ENCODE measurements at places on chromosomes 2 and 18.
A peak's percentile ranks its signal among the peaks of the same experiment; 100 is the strongest.

- no peak for DNase-seq
Observed at GRCh38 chr2:88760819-88761598, 69.5 kb downstream of the RPIA start.

GRCh38 chr18:24010673-24011072 is 3.9 kb upstream of the TTC39C start:
- no peak for DNase-seq

DNA sequence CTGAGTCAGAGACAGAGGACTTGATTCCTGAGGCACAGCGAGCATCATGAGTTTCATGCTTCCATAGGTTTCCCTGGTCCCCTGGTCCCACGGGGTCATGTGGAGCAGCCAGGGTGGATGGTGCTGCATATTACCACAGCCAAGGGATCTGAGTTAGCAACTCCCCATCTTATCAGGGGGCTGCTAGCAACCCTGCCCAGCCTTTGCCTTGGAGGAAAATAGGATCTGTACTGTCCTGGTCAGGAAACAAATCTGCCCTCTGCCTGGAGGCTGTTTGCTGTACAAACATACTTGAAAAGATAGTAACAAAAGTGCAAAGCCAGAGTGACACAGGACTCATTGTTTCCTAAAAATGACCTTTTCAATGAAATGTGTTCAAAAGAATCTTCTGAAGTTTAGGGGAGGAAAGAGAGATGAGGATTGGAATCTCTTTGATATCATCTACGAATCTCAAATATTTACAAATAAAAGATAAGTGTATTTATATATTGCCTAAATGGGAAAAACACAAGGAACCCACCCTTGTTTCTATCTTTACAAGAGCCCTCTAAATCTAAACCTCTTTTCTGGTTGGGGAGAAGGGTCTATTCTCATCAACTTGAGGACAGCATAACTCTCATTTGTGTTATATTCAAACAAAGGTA is 194.8 kb downstream of the CD226 start:
- no peak for DNase-seq

GRCh38 chr2:149080971-149081370 is 42.5 kb downstream of the LYPD6B start:
- peak; percentile 12 for DNase-seq

DNA sequence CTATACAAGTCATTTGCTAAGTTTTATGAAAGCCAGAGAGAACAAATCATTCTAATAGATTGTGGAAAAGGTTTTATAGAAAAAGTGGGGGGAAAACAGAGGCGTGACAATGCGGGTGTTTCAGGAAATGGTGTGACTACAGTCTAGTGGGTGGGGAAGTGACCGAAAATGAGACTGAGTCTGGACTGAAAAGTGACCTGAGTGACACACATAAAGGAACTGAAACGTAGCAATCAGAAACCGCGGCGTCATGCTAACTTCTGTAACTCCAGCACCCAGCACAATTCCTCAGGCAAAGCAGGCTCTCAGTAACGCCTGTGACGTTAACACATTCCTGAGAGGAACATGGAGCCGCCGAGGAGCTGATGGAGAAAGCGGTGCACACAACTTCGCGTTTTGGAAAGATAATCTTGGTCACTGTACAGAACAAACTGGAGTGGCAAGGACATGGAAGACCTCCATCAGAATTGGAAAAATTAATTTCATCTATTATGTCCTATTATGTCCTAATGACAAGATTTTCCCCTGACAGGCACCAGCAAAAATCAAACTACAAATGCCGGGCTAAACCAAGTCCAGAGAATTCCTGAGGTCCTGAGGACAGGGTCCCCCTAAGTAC is 1.4 kb upstream of the CD226 start:
- peak; percentile 98 for DNase-seq

- no peak for DNase-seq
Observed at GRCh38 chr2:239241431-239241960, 159.3 kb downstream of the HDAC4 start.

- no peak for DNase-seq
Observed at GRCh38 chr2:4381773-4382172, 678.4 kb downstream of the DCDC2C start.

DNA sequence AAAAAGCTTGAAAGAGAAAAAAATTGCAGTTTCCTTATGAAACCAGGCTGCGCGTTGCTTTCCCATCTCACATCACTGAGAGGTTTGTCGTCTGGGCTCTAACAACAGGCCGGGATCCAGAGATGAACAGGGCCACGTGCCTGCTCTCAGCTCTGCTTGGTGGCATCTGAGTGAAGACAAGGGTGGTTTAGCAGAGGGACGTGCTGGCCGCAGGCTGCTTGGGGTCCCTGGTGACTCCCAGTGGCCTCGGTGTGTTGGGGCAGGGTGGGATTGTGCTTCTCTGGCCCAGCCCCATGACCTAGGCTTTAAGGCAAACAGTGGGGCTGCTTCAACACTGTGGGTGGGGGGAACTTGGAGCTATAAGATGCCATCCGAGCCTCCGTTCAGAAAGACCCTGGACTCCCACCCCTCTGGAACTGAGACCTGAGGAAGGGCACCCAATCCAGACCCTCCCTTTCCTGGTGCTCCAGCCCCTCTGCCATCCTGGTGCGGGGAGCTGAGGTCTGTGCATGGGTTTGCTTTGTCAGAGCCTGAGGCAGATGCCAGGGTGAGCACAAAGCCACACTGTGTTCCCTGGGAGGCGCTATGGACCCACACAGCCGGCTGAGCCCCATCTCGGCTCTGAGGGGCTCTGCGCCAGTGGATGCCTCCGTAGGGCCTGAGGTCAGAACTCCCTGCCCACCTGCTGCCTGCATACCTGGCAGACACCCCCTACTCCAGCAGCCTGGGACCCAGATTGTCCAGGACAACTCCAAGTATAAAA is 18.4 kb upstream of the HPCAL1 start:
- DNase-seq = no peak

Data from CD14-positive monocyte (primary cell).